ENCODE measurements at places on chromosomes 1 and 21.

DNA sequence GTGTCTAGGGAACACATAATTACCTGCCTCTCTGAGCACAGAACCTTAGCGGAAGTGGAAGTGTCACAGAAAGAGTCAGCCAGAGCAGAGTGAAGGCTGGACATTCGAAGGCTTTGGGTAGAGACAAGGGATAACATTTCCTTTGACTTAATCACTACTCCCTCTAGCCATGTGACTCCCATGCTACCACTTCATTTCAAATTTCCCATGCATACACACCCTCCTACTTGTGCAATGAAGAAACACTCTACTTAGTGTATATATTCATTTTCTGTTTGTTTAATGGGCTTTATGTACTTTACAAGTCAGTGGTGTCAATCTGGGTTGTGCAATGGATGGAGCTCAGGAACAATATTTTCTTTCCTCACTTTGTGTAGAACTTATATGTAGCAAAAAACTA, 6.9 kb downstream of the ANKRD35 start:
- no peak for DNase-seq

DNA sequence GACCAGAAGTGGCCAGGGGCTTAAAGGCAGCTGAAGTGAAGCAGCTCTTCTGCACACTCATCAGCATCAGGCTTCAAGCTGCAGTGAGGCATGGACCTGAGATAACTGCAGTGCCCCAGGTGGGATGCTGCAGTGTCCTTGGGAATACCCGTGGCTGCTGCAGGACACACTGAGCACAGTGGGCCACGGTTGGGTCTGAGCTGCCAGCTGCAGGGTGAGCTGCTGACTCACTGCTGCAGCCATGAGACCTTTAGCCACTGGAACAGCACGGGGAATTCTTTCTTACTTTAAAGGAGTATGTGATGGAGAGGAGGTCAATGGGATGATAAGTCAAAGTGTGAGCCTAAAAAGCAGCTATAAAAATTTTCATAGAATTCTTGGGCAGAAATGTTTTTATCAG, 102.1 kb downstream of the XCL2 start:
- no peak for DNase-seq

GRCh38 chr1:28127617-28128257, 39.3 kb upstream of the EYA3 start:
- DNase-seq, result no peak

- DNase-seq, result peak; percentile 32
Observed at GRCh38 chr1:206555473-206555935, 48.2 kb downstream of the RASSF5 start.

DNA sequence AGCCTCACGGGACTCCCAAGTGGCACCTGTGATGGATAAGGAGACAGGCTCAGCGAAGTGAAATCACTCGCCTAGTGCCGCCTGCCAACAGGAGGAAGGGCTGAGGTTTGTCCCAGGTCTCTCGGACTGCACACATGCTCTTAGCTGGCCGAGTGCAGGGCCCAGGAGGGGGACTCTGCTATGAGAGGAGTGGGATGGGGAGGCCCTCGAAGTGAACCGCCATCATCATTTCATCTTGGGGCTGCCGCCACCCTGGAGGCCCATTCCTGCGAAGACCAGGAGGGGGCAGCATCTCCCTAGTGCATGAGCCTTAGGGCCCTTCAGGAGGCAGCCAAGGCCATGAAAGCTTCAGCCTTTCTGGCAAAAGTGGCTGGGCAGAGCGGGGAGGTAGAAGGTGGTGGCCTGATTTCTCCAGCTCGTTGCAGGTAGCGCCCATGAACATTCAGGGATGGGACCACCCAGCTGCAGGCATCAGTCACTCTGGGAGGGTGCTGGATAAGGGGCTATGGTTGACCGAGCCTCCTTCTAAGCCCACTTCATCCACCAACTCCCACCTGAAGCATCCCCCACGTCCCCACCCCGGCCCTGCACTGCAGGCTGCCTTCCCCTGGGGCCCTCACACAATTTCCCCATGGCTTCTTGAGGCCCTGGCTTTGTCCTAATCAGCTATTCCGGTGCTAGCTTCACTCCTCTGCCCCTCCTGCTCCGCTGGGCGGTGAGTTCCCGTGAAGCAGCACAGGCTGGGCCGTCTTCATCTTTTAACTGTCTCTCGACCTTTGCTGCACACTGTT, 17.2 kb upstream of the RASSF5 start:
- DNase-seq, result peak; percentile 67

DNA sequence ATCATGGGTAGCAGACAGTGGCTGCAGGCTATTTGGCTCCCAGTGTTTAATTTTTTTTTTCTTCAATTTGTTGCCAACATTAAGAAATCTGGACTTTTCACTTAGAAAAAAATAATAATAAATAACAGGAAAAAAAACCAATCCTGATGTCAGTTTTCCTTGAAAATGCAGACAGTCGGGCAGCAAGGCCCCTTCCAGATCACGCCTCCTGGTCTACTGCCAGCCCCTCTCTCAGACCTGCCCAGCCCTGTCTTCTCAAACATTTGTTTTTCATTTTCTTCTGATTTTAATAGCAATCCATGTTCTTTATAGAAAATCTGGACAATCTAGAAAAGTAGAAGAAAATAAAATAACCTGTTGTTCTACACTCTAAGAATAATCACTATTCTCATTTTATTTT, 15.5 kb downstream of the IFNGR2 start:
- DNase-seq, result no peak

GRCh38 chr1:94599095-94599813, 57.7 kb upstream of the F3 start:
- DNase-seq, result no peak

DNA sequence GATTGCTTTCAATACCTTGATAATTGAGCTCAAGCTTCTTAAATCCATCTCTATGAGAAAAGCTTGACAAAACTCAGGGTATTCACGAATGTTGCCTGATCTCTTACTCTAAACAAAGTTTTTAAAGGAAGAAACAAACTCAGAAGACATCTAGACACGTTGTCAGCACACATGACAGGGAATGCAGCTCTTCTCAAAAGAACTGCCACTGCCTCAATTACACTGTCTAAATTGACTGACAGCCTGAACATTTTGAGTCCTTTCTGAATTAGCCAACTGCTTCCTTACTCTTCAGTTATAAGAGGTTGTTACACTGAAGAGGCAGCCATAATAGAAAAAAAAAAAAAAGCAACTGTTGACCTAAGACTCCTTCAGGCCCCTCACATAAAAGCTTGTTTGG, 1646.7 kb upstream of the B3GALT2 start:
- no peak for DNase-seq

DNA sequence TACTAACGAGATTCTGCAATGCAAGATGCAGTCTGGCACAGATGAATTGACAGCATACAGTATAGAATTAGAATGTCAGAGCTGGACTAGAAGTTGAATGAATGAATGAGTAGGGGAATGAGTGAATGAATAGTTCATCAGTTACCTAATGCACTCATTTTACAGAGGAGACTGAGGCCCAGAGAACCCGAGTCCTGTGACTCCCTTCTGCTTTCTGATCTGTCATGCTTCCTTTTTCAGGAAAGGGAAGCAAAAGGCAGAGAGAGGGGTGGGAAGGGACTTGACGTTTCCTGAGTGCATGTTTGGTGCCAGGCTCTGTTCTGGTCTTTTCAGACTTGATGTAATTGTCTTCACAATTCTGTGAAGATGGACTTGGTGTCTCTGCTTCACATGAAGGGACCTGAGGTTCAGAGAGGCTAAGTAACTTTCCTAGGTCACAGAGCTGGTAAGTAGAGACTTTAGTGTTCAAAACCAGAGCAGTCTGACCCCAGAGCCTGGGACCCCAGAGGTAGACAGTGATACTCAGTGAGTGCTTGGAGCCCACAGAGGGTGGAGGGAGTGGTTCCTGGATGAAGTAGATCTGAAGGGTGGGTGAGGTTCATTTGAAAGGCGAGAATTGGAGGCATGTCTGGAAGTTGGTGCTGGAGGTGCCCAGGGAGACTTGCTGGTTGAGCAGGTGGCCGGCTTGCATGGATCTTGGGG, 8.0 kb upstream of the MEX3A start:
- DNase-seq, result no peak

Measured in activated T-cell treated with anti-CD3 and anti-CD28 coated beads for 24 hours (primary cell).